ENCODE measurements at places on chromosomes 6 and 20. TPM values are rescaled to one million over a fixed set of nuclear protein-coding genes. Genes with fewer than 3 reads are reported as not detected.

DNA sequence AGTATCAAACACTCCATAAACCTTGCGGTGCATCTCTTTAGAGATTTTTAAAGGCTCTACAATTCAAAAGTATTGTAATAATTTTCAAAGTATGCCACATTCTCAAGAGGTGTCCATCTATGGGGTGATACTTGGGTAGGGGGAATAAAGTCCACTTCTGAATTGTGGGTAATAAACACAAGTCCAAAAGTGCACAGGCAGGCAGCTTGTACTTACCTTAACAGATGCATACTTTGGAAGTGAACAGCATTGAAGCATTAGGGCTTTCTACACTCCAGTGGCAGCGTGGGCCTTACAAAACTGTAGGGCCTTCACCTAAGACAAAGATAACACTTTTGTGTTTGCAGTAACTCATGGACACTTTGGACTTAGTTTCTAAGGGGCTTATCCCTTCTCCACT, 58.6 kb downstream of the AIG1 start:
- DNase-seq: no peak

GRCh38 chr6:28860581-28860980, 63.2 kb downstream of the TRIM27 start:
- DNase-seq: no peak

GRCh38 chr6:113588646-113589045, 268.5 kb upstream of the MARCKS start:
- DNase-seq: no peak

The FAM83B gene
- total RNA-seq: 3.6 TPM

The PLEKHG1 gene
- 44.3 TPM for total RNA-seq

The VNN1 gene
- 2.9 TPM for total RNA-seq

The NKAIN2 gene
- total RNA-seq: 1.1 TPM

The POM121L2 gene
- total RNA-seq: not detected

The MAD2L1BP gene
- 21.5 TPM for total RNA-seq
